Natural killer cell treated with Interleukin-12 subunit alpha and Interleukin-12 subunit beta and Interleukin-15 and Interleukin-18, amount 100 ng/mL, for 72 hours (primary cell): ENCODE measurements at places on chromosomes 1 and 21.
A peak's percentile ranks its signal among the peaks of the same experiment; 100 is the strongest.

DNA sequence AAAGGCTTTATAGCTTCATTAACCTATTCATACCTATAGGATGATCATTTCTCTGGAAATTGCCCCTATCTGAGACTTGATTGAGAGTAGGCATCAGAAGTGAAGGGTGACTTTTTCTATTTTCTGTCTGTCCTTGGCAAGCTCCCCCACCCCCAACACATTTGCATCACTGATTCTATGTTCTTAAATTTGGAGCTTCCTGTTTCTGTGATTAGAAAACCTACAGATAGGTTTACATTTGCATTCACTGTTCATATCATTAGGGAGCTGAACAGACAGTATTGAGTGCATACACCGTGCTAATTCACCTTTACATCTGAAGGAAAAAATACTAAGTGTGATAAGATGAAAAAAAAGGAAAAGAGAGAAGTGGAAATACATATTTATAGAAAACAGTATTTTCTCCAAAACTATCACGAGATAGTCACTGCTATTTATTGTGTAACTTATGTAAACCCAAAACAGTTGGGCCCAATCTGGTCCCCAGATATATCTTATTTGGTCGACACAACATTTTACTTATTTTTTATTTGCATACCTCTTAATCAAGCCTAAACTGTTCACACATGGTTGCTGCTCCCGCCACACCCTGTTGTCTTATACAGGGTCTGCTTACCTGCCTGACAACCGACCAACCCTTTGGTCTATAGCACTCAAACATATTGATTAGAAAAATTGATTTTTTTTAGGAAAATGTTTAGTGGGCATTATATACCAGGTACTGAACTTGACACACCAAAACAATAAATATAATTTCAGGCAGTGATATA is 218.8 kb downstream of the NTNG1 start:
- DNase-seq: no peak

DNA sequence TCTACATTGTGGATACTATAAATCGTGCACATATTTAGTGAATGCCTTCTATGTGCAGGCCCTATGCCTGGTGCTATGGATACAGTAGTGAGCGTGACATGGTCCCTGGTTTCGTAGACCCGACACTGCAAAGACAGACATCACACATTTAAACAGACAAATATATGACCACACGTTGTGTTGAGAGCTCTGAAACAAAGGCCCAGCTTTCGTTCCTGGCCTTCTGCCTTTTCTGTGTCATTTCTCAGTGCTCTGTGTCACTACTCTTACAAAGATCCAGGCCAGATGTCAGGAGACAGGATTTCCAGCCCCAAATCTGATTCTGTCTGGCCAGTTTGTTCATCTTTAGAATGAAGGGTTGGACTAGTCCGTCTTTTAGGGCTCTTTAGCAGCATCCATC is 19.3 kb upstream of the TRABD2B start:
- no peak for DNase-seq

DNA sequence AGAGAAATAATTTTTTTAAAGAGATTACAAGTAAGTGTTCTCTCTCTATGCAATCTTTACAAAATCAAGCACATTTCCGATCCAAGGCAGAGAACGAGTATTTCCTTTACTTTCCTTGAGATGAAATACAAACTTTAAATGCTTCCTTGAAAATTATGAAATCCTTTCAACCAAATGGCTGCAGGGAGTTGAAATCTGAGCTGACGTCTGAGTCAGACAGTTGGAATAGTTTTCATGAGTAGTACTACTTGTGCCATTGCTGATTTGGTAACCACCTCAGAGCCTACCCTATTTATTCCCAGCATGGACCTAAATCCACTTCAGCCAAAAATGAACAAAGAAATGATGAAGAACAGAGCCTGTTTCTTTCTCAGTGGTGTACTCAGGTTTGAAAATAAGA is 183.6 kb downstream of the GIPC2 start:
- no peak for DNase-seq

GRCh38 chr1:182666706-182667105 is 17.7 kb downstream of the RGS8 start:
- DNase-seq: no peak

DNA sequence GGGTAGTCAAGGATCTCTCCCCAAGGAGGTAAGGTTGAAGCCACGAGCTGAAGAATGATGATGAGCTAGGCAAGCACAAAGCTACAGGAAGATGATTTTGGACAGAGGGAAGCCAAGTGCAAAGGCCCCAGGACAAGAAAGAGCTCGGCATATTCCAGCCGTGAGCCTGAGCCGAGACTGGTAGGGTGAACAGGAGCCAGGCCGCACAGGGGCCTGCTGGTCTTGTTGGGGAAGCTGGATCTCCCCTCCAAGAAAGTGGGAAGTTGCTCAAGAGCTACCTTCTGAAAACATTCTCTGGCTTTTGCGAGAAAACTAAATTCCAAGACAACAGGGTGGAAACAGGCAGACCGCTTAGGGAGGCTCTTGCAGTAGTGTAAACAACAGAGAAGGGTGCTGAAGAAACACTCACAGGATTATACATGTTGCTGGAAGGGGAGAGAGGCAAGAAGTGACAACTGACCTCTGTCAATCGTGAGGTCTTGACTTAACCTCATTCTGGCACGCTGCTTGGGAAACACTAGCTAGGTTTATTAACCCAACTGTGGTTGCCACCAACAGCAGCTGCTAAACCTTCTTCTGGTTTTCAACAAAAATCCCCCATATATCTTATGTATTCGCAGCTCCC is 625.2 kb downstream of the SMYD3 start:
- DNase-seq: no peak

GRCh38 chr1:56688522-56689026 is 43.5 kb downstream of the PRKAA2 start:
- DNase-seq: no peak

DNA sequence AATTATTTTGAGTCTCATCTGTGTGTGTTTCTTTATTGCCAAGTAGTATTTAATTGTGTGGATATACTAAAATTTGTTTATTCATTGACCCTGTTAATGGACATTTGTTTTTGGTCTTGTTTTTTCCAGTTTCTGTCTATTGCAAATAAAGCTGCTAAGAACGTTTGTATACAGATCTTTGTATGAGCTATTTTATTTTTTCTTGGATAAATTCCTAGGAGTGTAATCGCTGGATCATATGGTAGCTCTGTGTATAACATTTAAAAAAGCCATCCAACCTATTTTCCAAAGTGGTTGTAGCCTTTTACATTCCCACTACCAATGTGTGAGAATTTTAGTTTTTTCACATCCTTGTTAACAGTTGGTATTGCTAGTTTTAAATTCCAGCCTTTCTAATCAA is 382.7 kb upstream of the USP24 start:
- DNase-seq: no peak

- no peak for DNase-seq
Measured at GRCh38 chr1:190476806-190477205, 858 bp downstream of the BRINP3 start.

DNA sequence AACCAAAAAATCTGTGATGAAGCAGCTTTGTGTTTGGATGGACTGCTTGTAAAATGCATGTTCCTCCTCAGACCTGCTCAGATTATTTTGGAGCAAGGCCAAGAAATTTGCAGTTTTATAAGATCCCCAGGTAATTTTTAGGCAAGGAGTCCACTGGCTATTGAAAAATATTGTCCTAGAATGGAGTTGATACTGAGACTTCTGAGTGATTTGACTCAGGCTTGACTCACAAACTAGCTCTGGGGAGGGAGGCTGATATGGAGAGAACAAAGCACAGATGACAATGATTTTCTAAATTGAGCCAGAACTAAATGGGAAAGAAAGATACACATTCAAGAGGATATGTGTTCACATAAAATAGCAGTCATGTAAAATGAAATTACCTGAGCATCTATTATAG is 36.7 kb downstream of the AGL start:
- no peak for DNase-seq

- no peak for DNase-seq
Measured at GRCh38 chr1:226650236-226650841, 88.7 kb downstream of the ITPKB start.

GRCh38 chr1:43620956-43621355 is 29.0 kb upstream of the KDM4A start:
- no peak for DNase-seq

- DNase-seq: no peak
Measured at GRCh38 chr1:207035877-207036551, 3.5 kb upstream of the C1orf116 start.

- no peak for DNase-seq
Measured at GRCh38 chr1:226558036-226558650, 9.6 kb downstream of the STUM start.

DNA sequence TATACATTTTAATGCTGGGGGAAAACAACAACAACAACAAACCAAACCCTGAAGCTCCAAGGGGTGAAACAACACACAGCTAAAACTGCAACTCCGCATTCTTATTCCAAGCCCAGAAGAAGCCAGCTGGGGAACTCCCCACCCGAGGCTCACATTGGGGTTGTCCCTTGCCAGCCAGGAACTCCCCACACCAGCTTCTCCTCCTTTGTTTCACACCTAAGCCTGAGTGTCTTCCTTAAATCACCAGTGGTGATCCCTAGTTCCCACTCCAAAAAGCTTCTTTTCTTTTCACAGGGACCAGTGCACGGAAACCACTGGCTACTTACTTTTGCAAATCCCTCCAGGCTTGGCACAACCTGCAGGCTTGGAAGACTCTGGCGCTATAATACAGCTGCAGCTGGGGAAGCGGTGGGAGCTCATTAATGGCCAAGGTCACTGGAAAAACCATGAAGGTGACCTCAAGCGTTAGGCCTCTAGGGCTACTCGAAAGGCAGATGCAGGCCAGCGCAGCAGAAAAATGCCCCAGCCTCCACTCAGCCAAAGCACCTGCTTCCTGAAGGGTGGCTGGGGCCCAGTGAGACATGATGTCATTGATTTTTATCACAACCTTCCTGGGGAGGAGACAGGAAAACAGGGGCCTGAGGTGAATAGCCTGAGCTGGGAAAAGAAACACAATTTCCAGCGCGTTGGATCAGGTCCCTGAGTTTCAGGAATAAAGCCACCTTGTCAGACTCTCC is 40.1 kb downstream of the TLR5 start:
- no peak for DNase-seq

GRCh38 chr1:217332431-217333065 is 298.3 kb downstream of the GPATCH2 start:
- DNase-seq: no peak

- DNase-seq: no peak
Measured at GRCh38 chr1:50917138-50918137, 42.6 kb downstream of the FAF1 start.

DNA sequence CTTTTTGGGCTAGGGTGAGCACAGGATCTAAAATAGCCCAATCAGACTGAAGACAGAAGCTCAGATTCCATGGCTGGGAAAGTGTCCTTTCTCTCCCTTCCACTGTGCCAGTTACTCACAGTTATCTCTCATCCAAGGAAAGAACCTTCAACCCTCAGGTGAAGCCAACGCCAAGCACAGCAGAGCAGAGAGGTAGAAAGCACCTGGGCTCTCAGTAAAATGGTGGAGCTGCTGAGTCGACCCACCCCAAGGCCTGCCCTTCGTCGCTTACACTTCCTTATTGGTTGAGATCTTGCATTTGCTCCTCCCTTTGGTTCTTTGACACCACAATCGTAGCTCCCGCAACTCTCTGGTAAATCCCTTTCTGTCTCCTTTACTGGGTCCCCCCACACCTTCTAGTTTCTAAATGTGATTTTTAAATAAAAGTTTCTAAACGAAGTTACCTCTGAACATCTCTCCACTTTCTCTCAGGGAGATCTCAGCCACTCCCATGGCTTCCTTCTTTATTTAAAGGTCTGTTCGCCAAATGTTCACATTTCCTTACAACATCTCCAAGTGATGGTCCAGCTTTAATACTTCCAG is 27.5 kb upstream of the SLC30A1 start:
- no peak for DNase-seq

DNA sequence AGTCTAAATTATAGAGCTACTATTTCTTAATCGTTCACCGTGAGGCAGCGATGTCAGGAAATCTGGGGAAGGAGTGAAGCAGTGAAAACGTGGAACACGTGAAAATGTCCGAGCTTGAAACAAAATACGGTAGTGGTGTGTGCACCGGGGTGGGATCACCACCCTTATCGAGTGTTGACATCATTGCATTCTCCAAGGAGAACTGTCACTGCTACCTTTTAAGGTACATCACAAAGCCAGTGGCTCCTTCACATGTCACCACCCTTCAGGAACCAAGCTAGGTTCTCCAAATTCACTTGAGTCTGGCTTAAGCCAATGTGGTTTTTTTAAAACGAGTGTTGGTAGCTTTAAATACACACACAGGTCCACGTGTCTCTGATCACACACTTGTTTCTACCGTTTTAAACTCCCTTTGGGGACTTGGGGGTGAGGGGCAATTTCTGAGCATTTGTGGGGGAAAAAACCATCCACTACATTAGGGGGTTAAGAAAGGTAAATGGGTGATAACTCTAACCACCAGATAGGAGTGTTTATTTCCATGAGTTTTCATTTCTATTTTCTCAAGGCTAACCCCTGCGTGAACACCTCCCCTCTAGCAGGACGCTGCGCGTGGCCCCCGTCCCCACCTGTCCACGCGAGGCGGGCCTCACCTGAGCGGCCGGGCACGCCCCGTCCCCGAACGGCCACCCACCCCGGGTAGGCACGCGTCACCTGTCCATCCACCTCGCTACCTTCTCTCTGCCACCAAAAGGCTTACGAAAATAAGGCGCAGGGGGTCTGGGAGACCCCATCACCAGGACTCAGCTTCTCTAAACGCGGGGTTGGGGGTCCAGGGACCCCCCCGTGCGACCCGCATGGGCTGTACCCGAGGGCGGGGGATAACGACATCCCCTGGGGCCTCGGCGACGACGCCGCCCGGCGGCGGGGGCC is 978 bp downstream of the PRDM15 start:
- no peak for DNase-seq

DNA sequence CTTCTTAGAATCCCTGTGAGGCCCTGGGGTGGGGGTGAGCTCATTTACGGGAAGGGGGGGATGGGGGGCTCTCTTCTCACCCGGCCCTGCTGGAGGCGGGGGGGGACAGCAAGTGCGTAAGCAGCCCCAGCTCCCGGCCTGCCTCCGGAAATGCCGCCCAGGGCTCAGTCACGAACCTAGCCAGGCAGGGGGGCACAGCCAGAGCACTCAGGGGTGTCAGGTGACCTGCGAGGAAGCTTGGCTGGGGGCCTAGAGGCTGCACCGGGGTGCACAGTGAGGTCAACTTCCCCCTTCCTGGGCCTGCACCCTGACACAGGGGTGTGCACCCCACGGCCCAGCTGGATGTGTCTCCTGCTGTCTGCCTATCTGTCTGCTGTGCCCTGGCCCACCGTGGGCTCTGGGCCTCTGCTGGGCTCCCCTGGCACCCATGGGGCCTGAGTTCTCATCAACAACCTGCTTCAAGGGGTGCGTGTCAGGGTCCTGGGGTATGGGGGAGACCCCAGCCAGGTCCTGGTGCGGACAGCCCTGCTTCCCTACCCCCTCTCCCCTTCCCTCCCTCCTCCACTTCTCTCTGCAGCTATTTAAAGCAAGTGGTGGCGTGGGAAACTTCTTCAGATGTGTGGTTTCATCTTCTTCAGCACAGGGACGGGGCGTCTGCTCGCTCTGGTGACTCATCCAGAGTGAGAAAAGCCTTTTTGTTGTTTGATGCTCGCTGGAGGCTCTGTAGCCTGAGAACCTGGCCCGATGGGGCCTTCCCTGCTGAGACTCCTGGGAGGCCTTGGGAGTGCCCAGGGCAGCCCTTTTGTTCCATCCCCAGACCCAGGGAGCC is 92.5 kb upstream of the RUNX3 start:
- peak; percentile 94 for DNase-seq

GRCh38 chr1:115068826-115069585 is 20.3 kb downstream of the TSPAN2 start:
- DNase-seq: no peak

- DNase-seq: no peak
Measured at GRCh38 chr1:162846256-162847212, 14.4 kb downstream of the CCDC190 start.
